ENCODE measurements at places on chromosomes 1 and 21.

DNA sequence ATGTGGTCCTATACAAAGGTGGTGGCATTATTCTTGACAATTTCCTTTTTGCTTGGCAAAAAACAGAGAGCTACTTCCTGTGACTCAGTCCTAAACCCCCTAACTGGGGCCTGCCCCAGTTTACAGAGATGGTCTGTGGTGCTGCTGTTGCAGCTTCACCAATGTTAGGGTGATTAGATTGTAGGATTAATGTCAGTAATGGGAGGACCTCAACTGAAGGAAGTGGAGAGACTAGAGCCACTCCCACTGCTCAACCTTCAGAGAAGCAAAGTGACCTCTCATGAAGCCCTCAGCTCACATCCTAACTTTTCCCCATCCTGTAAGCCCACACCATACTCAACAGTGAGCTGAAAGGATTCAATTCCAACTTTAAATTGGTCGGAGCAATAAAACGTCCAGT, 3.6 kb downstream of the S100A6 start:
- no peak for DNase-seq

DNA sequence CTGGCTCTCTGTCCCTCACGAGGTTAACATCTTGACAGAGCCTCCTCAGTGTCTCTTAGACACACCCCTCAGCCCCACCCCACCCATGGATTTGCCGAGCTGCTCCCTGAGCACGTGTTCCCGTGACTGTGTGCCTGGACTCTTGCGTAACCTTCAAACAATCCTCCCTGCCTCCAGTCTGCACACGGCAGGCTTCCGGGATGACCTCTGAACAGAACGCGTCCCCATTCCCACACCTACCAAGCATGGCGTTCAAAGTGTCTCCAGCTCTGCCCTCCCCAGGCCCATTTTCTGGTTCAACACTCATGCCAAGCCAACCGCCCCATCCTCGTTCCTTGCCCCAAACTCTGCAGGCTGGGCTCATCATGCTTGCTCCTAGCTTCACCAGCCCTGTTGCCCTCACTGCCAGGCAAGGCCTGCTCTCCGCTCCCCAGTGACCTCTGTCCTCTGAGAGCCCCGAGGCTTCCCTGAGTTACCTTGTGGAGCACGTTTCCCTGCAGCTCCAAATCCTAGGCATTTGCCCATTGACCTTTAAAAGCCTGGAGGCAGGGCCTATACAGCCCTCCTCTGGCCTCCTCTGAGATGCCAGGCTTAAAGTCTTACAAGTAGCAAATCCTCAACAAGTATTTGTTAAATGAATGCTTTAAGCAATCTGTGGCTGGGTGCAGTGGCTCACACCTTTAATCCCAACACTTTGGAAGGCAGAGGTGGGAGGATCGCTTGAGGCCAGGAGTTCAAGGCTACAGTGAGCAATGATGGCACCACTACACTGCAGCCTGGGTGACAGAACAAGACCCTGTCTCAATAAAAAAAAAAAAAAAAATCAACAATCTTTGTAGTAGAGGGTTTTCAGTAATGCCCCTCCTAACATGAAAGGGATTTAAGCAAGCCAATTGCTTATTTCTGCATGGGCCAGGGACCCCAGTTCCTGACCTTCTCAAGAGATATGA, 5.0 kb downstream of the AGT start:
- no peak for DNase-seq

GRCh38 chr1:108624069-108624468, 36.8 kb downstream of the HENMT1 start:
- DNase-seq, result no peak

DNA sequence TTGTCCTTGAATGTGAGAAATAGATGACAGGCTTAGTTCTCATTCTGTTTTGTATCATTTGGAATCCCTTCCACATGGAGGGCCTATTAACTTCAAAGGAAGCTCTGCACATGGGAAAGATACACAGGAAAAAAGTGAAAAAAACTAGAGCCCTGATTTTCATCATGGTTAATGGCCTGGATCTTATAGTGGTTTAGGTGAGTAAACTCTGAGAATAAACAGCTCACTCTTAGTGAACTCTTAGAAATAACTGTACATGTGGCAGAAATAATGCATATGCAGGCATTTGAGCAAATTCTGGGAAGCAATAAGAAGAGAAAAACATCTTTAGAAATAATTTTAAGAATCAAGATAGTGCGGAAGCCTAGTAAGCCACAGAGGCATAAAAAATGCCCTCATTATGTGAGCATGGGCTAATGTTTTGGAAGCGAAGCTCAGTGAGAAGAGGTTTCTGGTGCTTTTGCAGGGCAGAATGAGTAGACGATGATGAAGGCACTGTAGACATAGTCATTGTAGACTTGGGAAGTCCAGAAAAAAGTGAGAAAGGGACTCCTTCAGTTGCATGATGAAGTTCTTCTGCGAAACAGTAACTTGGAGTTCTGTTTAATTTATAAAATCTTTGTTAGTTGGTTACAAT, 279.9 kb downstream of the DNM3 start:
- DNase-seq, result no peak

GRCh38 chr1:241579434-241579833, 47.3 kb downstream of the KMO start:
- DNase-seq, result no peak

- DNase-seq, result no peak
Measured at GRCh38 chr1:174051956-174052355, 29.8 kb upstream of the RC3H1 start.

DNA sequence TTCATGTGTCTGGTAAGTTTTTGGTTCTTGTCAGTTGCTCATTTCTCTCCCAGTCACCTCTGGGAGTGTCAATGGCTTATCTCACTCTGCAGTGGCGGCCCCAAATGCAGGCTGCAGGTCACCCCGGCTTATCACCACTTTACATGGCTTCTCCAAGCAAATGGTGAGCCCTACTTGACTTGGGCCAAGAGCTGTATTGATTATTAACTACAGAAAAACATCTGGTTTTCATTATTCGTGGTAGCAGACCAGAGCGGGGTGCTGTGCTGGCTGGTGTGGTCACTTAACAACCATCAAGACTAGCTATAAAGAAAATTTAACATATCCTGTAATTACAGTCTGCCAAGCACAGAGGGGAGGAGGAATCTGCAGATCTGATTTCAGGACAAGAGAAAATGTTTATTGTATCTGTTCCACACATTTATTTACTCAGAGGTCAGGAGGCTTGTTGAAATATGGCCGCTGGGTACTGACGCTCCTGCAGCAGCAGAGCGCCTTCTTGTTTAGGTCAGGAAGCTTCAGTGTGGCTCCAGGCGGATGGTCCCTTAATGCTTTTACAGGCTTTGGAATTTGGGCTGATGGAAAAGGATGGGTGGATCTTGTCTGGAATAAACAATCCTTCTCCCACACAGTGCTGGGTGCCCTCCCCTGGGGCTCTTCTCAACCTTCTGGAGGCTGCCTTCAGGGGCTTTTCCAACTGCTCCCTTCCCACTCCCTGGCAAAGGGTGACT, 87.8 kb downstream of the HLX start:
- no peak for DNase-seq

GRCh38 chr1:2506901-2507565, 19.4 kb downstream of the PANK4 start:
- no peak for DNase-seq

- no peak for DNase-seq
Measured at GRCh38 chr1:213783893-213784292, 203.9 kb upstream of the PROX1 start.

- DNase-seq, result no peak
Measured at GRCh38 chr1:175005085-175005783, 5.5 kb downstream of the CACYBP start.

DNA sequence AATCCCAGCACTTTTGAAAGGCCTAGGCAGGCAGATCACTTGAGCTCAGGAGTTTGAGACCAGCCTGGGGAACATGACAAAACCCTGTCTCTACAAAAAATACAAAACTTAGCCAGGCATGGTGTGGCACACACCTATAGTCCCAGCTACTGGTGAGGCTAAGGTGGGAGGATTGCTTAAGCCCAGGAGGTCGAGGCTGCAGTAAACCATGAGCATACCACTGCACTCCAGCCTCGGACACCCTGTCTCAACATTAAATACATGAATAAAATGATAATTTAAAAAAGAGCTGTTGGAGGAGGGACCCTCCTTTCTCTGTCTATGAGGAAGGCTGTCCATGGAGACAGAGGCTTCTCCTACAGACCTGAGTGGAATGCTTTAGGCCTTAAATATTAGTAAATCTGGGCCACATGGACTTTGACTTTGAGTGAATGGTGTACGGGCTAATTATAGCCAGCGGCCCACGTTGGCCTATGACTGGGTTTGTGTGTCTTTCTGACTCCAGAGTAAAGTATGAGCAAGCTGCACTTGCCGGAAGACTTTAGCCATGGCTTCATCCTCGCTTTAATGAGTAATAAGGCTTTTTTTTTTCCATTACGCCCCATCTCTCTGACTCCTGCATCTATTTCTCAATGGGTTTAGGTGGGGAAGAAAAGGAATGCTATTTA, 21.3 kb downstream of the RAB3B start:
- no peak for DNase-seq

- DNase-seq, result no peak
Measured at GRCh38 chr1:65026235-65026634, 59.9 kb upstream of the JAK1 start.

DNA sequence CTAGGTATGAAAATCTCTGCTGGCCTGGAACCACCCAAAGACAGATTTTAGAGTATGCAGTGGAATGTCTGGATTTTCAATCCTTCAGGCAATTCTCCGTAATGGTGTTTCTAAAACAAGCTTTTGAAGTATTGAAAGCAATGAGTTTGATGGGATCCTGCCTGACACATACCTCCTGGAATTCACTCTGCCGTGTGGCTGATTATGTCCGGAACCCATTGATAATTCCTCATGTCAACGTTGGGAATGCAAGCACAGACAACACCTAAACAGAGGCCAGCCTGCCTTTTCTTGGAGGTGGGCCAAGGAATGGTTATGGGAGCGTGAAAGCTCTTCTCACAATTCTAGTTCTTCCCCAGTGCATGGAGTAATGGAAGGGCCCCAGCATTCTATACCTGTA, 168.9 kb upstream of the HMCN1 start:
- DNase-seq, result no peak

- DNase-seq, result no peak
Measured at GRCh38 chr21:31266241-31266640, 77.8 kb downstream of the TIAM1 start.

- no peak for DNase-seq
Measured at GRCh38 chr1:6588128-6588892, 8.5 kb downstream of the ZBTB48 start.

DNA sequence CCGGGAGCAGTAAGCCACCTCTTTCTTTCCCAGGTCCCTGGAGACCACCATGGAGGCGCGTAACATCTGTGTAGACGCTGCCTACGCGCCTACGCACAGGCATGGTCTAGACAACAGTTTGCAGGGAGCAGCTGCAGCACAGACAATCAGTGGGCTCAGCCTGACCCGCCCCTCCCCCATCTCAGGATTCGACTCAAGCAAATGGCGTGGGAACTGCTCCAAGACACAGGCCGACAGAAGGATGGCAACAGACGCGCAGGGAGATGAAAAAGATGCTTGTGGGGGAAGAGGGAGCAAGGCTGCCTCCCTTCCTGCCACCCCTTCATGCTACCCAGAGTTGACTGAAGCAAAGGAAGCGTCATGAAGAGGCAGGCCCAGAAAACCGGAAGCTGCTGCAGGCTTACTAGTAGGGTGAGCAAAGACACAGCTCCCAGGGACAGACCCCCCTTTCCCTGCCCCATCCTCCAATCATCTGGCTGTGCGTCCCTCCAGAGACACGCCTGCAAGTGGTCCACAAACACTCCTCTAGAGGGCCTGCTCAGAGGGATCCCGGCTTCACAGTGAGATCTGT, 19.5 kb downstream of the STK40 start:
- peak; percentile 91 for DNase-seq

- DNase-seq, result no peak
Measured at GRCh38 chr1:15803380-15803779, 4.1 kb downstream of the UQCRHL start.

DNA sequence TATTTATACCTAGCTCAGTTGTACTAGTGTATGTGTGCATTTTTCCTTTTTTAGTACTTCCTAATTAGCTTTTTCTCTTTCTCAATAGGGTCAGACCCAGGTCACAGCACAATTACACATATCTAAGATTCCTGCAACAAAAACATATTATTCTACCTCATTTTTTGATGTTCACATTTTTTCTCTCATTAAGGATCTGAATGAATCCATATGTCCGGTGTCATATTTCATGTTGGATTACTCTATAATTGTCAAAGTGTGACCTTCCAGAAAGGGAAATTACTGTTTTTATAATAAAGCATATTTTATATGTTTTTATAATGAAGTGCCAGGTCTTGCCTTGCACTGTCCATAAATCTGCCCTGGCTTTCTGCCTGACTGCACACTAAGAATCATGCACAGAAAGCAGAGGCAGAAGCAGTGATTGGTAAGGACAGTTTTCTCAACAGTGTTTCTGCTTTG, 143.7 kb downstream of the KCNT2 start:
- DNase-seq, result no peak

GRCh38 chr21:31092832-31093625, 54.8 kb upstream of the KRTAP19-8 start:
- no peak for DNase-seq

GRCh38 chr1:192453360-192453992, 122.1 kb upstream of the RGS1 start:
- DNase-seq, result no peak

GRCh38 chr1:75786901-75787493, 941 bp downstream of the RABGGTB start:
- DNase-seq, result no peak

DNA sequence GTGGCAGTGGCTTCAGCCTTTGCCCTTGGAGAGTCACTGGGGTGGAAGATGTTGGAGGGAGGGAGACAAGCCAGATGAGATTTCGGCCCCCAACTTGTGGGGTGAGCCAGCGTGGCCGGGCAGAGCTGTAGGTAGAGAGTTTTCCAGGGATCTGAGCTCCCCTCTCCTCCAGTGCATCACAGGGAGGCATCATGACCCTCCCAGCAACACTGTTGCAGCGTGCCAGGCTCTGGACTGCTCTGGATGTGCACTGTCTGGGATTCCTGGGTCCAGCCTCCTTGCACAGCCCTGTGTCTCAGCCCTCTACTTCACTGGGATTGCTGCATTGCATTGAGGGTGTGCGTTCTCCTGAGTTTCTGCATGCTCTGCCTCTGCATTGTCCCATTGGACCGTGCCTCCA, 8.9 kb downstream of the PTPRU start:
- no peak for DNase-seq

DNA sequence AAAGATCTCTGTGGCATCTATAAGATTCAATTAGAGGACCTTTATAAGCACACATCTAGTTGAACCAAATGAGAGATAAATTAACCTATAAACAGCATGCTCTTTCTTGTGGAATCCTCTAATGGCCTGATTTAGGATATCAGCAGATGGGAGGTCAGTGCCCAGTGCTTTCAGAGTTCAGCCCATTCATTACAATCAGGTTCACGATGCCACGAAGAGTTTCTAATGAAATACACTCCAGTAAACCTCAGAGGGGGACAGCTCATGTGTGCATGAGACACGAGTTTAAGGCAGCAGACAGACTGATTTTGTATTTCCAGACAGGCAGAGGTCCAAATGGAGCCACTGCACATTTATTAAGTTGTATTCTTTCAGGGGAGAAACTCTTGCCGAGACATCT, 544.4 kb upstream of the PKN2 start:
- DNase-seq, result no peak
